ENCODE measurements at places on chromosomes 7 and 10.

GRCh38 chr7:81159402-81159801, 240.6 kb upstream of the SEMA3C start:
- DNase-seq, result no peak

DNA sequence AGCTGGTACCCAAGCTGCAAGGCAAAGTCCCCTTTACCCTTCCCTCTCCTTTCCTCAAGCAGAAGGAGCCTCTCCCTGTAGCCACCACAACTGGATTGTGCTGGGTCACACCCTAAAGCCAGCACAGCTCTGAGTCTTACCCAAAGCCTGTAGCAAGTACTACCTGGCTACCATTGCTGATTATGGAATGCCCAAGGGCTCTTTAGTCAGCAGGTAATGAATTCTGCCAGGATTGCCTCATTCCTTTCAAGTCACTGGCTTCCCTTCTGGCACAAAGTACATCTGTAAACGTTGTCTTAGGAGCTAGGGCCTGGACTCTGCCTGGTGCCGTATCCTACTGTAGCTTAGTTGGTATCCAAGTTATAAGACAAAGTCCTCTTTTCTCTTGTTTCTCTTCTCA, 52.0 kb downstream of the FAS start:
- DNase-seq, result no peak

- no peak for DNase-seq
These were observed 55.7 kb upstream of the MGMT start for GRCh38 chr10:129411393-129411705.

- DNase-seq, result no peak
These were observed 285.5 kb downstream of the TWIST1 start for GRCh38 chr7:18831943-18832342.

DNA sequence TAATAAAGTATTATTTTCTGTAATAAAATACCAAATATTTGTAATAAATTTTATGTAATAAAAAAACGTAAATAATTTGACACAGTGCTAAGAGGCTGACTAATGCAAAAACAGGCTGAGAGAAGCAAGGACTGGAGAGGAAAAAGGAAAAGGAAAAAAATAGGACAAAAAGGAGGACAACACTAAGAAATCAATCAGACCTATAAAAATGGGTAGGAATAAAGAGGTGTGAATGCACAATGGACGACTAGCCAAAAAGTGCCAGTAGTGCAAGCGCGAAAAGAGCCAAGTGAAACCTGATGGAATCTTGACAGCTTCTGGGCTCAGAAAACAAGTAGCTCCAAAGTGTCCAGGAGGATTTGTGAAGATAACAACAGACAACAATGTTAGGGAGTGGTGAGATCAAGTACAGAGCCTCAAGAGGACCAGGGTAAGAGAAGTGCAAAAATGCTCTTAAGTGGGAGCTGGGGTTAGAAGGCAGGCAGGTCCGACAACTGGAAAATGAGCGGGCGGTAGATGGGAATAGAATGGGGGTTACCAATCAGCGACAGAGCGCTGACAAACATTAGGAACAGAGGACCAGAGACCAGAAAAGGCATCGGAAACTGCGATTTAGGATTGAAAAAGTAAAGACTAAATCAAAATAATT, 1.2 kb downstream of the BRAF start:
- DNase-seq, result peak; percentile 16

- DNase-seq, result no peak
These were observed 72.3 kb downstream of the PRPF18 start for GRCh38 chr10:13658871-13659685.

- DNase-seq, result no peak
These were observed 725.6 kb upstream of the GALNT17 start for GRCh38 chr7:70406186-70406949.

- DNase-seq, result no peak
These were observed 122.9 kb downstream of the NPY start for GRCh38 chr7:24406789-24407299.

- DNase-seq, result no peak
These were observed 67.0 kb upstream of the RHEB start for GRCh38 chr7:151586531-151587260.

- DNase-seq, result peak; percentile 94
These were observed 59.5 kb upstream of the PDLIM1 start for GRCh38 chr10:95350219-95350829.

- DNase-seq, result no peak
These were observed 304.1 kb upstream of the COBL start for GRCh38 chr7:51620706-51621105.

- DNase-seq, result peak; percentile 25
These were observed 167.9 kb upstream of the SLC26A5 start for GRCh38 chr7:103613655-103614642.

GRCh38 chr10:86698207-86698940, 30.1 kb downstream of the LDB3 start:
- no peak for DNase-seq

GRCh38 chr7:90839727-90840291, 243.7 kb downstream of the CDK14 start:
- DNase-seq, result no peak

- DNase-seq, result no peak
These were observed 47.8 kb upstream of the PIK3AP1 start for GRCh38 chr10:96768136-96768535.

- no peak for DNase-seq
These were observed 78.0 kb upstream of the ADRB1 start for GRCh38 chr10:113965683-113966082.

- DNase-seq, result no peak
These were observed 40.4 kb downstream of the ICA1 start for GRCh38 chr7:8221567-8221966.

GRCh38 chr10:29950391-29950790, 109.0 kb downstream of the JCAD start:
- DNase-seq, result peak; percentile 37

DNA sequence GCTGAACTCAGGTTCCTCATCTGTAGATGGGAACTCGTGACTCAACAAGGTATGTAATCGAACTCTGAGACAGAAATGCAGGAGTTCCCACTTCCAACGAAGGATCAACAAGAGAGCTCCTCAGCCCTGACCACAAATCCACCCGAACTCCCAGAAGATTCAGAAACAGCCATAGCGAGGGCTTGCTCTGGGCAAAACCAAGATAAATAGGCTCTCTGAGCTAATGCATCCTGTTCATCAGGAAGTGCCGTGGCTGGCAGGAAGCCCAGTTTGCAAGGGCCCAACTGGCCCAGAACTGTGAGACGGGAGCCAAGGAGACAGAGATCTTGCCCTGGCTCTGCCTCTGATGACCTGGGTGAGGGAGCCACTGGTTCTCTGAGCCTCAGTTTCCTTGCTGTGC, 141.7 kb upstream of the PFKP start:
- DNase-seq, result peak; percentile 79

GRCh38 chr7:68269405-68269804, 1272.8 kb downstream of the TYW1 start:
- peak; percentile 94 for DNase-seq

- no peak for DNase-seq
These were observed 874 bp downstream of the GIMAP5 start for GRCh38 chr7:150738092-150738491.

- no peak for DNase-seq
These were observed 239.6 kb downstream of the PHF14 start for GRCh38 chr7:11213266-11213665.

DNA sequence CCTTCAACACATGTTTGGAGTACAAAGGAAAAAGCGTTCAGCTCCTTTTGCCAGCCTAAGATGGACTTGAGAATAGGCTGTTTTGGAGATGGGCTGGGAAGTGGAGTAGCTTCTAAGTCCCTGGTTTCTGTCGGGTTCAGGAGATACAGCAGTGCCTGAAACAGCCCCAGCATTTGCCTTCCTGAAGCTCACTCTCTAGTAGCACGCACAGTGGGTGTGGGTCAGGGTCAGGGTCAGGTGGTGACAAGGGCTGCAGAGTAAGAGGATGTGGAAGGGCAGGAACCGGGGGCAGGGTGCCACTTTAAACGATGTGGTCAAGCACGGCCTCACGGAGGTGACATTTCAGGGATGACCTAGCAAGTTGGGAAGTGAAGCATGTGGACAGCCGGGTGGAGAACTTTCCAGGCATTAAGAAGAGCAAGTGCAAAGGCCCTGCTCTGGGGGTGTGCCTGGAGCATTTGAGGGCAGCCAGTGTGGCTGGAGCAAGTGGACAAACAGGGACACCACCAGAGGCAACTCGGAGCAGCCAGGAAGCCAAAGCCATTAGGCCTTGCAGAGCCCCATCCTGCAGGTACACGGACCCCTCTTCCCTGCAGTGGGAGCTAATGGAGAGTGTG, 382.2 kb upstream of the ZMIZ1 start:
- DNase-seq, result no peak

DNA sequence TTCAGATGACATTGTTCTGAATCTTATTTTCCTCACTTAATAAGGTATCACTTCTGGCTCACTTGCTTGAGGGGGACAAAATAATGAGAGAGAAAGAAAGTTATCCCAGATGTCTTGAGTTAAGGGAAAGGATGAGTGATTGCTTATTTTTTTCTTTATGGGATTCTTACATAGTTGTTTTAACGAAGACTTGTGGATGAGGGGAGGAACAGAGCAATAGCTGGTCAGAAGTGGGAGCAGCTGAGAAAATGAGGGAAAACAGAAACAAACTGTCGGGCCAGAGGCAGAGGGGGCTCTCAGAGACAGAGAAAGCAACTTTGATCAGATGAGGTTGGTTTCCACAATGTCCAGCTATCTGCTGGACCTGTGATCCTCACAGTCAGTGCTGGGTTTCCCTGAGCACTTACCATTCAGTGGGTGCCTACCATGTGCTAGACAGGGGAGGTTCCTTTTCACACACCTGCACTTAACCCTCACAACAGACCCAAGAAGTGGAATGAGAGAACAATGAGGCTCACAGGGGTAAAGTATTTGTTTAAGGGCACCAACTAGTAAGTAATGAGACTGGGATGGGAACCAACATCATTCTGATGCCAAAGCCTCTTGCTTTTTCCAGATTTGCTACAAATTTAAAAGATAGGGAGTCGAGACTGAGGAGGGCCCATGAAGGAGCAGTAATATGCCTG, 64.2 kb downstream of the BICC1 start:
- peak; percentile 15 for DNase-seq

DNA sequence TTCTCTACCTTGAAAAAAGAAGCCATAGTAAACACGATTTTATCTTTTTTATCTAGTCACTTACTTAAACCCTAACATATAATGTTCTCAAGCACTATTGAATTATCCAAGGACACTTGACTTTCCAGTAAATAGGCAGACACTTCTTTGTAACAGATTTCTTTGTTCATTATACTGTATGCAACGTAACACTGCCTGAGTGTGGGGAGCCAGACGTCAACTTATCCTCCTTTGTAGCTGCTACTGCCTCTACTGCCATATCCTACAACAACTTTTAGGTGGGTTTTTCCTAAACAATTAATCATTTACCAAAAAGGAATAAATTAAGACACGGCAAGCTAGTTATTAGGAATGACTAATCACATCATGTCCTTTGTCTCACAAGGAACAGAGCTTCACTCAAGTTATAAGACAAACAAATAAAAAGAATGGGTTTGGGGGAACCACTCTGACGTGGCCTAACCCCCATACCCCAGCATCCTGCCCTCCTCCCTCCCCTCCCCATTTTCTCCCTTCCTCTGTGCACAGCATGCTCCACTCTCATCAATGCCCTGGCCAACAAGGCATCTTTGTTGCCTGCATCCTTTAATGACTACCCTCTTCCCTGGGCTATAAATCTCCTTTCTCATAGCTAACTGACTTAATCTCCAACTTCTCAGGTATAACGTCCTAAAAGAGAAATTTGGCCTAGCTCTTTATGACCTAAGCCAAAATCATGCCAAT, 43.3 kb downstream of the DOCK4 start:
- no peak for DNase-seq

GRCh38 chr7:96040250-96040772, 268.0 kb downstream of the DYNC1I1 start:
- DNase-seq, result no peak

- DNase-seq, result no peak
These were observed 136.8 kb upstream of the CDCA7L start for GRCh38 chr7:22082553-22082885.

DNA sequence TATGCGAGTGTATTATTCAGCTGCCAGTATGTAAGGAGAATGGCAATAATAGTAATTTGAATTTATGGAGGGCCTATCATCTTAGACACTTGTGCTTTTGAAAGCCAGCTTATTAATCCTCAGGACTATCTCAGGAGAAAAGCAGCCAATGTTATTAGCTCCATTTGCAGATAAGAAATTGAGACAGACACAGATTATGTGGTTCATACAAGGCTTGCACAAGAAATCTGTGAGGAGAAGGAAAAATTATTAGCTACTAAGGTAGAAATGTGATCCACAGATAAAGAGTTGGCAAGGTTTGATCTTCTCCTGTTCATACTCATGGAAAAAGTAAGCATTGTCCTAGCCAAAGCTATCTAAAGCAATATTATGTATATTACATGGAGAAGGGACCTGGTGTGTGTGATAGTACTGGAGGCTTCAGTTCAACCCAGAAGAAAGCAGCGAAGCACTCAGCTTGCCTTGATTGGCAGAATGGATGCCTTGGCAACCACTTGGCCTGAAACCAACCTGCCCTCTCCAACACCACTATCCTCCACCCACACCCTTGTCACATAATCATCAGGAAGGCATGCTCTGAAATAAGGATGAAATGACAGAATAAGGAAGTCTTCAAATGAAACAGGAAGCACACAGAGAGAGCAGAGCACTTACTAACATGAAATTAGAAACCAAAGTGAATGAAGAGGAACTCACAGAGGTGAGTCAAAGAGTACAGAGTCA, 18.0 kb downstream of the MACC1 start:
- peak; percentile 79 for DNase-seq

GRCh38 chr7:51026341-51026740, 243.6 kb upstream of the GRB10 start:
- no peak for DNase-seq

GRCh38 chr7:101988513-101988912, 171.1 kb downstream of the CUX1 start:
- no peak for DNase-seq

DNA sequence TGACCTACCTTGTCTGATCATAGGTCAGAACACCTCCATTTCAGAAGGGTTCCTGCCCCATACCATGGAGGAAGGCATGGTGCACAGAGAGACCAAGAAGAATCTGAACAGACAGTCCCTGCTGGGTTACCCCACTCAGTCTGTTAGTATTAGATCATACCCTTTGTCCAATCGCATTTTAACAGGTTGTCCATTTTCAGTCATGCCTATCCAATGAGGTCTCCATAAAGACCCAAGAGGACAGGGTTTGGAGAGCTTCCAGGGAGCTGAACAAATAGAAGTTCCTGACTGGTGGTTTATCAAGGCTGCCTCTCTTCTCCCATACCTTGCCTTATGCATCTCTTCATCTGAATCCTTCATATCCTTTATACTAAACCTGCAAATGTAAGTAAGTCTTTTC, 21.2 kb upstream of the SLC16A12 start:
- DNase-seq, result no peak
